Uterus (tissue), 4 donors: ENCODE measurements at places on chromosomes 5 and 9. TPM values are rescaled to one million over a fixed set of nuclear protein-coding genes. Genes with fewer than 3 reads are reported as not detected.

Gene ADAMTS2
- total RNA-seq: 97.1 TPM

Gene BHMT2
- 1.3 TPM for total RNA-seq

Gene NPDC1
- total RNA-seq: 73.0 TPM

DNA sequence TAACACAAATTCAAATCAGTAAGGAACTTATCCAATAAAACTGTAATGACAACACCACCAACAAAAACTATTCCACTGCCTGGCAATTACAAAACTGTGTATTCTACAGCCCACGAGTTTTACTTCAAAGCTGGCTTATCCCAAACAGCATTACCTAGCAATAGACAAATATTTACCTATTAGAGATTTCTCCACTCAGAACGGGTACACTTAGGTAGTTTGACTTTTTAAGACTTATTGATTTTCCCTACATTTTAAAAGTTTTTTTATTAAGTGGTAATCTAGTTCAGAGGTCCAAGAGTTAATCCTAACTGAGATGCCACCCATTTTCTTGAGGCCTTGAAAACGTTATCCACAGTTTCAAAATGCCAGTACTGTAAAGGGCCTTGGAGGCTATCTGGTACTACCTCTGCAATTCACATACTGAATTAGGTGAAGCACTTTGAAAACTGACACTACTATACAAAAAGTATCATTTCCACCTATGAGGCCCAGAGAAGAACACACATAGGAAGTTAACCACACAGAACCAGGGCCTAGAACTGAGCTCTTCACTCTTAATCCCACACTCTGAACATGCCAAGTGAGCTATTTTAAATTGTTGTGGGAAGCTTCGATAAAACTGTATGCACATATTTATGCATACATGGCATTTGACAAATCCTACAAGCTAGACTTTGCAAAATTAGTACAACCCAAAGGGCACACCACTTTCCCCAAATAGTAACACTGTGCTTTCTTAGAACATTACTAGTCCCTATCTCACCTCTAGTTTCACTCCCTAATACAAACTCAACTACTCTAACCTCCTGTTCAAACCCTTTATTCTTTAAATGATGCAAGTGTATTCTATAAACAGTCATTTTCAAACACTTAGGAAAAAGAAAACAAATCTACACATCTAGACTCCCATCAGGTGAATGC is 2.1 kb downstream of the NADK2 start:
- no peaks in the 10 kb centered on the region for H3K36me3 ChIP-seq
- H3K4me3 ChIP-seq: no peak overlapping the region
- DNase-seq: no peak

GRCh38 chr5:155987265-155987810 is 339.6 kb upstream of the SGCD start:
- H3K27ac ChIP-seq: no peak overlapping the region
- no peak for DNase-seq
